Aorta (tissue), 5 donors: ENCODE measurements at places on chromosomes 12 and 14. TPM values are rescaled to one million over a fixed set of nuclear protein-coding genes. Genes with fewer than 3 reads are reported as not detected.

MRPL52 gene
- 37.2 TPM for total RNA-seq

ABCC9 gene
- 47.9 TPM for total RNA-seq

CLEC2B gene
- 10.5 TPM for total RNA-seq

CLEC1A gene
- total RNA-seq, result 12.9 TPM

GARIN6 gene
- total RNA-seq, result not detected

WSCD2 gene
- total RNA-seq, result 9.7 TPM

ADCY4 gene
- total RNA-seq, result 111 TPM

MGAT4C gene
- total RNA-seq, result 1.0 TPM

FAM90A1 gene
- 0.27 TPM for total RNA-seq

CAPZA3 gene
- not detected for total RNA-seq

ART4 gene
- 11.6 TPM for total RNA-seq

PZP gene
- total RNA-seq, result 0.87 TPM

KERA gene
- not detected for total RNA-seq
